ENCODE measurements at places on chromosomes 7 and 10.
A peak's percentile ranks its signal among the peaks of the same experiment; 100 is the strongest.

- DNase-seq = no peak
These were observed 10.6 kb upstream of the LIPM start for GRCh38 chr10:88791924-88792323.

GRCh38 chr7:12300415-12300814, 89.3 kb downstream of the TMEM106B start:
- DNase-seq = no peak

DNA sequence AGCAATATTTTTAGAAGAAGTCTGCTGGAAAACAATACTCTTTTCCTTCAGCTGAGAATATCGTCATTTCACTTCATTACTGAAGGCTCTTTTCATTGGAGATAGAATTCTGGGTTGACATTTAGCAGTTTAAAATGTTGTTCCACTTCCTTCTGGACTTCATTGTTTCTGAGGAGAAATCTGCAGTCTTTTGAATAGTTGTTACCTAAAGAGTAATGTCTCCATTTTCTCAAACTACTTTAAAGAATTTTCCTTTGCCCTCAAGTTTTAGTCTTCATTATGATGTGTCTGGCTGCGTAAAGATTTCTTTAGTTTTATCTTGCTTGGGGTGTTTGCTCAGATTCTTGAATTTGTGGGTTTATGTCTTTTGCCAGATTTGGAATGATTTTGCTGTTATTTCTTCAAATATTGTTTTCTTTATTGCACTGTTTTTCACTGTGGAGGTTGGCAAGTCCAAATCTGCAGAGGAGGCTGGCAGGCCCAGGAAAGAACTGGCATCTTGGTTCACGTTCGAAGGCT, 136.3 kb downstream of the DNAJB6 start:
- no peak for DNase-seq

- DNase-seq = no peak
These were observed 1.4 kb upstream of the C7orf57 start for GRCh38 chr7:48033922-48034321.

- DNase-seq = no peak
These were observed 6.6 kb downstream of the AIFM2 start for GRCh38 chr10:70125918-70126552.

DNA sequence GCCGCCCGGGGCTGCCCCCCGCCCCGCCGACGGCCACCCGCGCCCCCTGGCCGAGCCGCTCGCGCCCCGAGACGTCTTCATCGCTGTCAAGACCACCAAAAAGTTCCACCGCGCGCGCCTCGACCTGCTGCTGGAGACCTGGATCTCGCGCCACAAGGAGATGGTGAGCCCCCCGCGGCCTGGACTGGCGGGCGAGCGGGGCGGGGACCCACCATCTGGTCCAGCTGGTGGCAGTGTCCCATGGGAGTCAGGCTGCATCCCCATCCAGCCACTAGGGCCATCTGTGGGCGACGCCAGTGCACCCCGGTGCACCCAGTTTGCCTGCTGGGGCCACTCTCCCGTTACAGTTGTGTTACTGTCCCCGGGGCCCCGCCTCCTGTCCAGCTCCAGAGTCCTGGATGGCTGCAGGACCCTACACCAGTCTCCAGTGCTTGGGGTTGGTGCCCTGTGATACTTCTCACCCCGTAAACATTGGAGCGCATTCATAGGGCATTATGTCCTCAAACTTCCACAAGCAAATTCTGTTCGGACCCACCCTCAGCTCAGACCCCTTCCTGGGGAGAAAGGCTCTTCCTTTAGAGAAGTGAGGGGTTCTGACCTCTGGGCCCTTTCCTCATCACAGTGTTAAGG, 672 bp downstream of the LFNG start:
- no peak for DNase-seq

DNA sequence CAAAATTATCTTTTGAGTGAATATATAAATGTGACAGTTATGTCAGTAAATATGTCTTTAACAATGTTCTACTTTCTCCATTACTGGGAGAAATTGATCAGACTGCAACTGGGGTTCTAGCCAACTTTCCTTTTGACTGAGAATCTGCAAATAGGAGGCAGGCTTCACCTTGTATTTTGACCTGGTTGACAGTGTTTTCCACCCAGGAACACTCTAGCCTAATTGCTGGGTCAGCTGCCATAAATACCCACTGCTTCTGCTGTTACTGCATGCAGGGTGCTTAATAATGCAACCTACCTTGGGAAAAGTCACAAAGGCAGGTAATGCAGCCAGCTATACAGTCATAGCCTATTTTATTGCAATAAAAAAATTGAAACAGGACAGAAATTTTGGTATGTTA, 319.0 kb downstream of the DGKB start:
- no peak for DNase-seq

DNA sequence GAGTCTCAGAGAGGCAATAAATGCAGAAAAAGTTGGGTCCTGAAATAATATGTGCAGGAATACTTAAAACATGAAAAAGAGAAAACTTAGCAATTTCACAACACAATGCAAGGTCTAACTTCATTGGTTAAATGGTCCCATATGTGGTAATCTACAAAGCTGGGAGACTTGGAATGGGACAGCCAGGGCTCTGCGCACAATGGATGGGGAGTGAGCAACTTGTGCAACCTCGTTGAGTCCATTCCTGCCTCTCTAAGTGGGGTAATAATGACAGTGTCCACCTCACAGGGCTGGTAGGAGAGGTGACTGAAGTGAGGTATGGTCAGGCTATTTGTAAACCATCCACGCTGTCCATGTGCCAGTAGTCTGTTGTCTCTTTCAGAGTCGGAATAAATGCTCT, 11.8 kb upstream of the EMX2 start:
- no peak for DNase-seq

DNA sequence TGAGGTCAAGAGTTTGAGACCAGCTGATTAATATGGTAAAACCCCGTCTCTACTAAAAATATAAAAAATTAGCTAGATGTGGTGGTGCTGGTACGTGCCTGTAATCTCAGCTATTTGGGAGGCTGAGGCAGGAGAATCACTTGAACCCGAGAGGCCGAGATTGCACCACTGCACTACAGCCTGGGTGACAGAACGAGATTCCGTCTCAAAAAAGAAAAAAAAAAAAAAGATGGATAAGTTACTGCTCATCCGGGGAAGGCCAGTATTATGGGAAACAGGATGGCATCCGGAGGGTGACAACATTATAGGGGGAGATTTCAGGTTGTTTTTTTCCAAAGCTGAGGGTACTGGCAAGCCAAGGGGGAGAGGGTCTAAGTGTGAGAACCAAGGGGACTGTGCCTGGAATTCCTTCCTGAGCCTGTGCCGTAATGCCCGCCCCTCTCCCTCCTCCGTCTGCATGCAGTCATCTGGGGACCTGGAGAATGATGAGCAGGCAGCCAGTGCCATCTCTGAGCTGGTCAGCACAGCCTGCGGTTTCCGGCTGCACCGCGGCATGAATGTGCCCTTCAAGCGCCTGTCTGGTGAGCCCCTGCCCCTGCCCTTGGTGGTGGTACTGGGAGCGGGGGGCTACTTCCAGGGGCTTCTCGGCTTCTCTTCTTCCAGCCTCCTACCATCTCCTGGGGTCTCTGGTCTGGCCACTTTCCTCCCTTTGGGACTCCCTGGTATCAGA, 4.4 kb downstream of the LAMTOR4 start:
- no peak for DNase-seq

- DNase-seq = no peak
These were observed 11.7 kb downstream of the MAP3K8 start for GRCh38 chr10:30445711-30446110.

DNA sequence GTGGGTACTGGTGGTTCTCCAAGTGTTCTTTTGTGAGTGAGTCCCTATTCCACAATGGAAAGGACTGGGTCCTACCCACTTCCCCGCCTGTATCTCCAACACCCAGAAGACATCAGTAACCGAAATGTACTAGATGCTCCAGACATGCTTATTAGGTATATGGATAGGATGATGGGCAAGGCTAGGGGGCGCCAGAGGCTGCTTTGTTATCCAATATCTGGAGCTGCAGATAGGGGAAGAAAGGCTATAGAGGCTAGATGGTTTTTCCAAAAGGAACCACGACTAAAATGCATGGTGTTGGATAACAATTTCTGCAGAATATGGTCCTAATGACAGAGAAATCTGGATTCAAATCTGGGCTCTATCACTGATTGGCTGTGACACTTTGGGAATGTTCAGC, 56.2 kb upstream of the TM9SF3 start:
- peak; percentile 80 for DNase-seq

- no peak for DNase-seq
These were observed 340.9 kb downstream of the LRMDA start for GRCh38 chr10:75772153-75772887.

DNA sequence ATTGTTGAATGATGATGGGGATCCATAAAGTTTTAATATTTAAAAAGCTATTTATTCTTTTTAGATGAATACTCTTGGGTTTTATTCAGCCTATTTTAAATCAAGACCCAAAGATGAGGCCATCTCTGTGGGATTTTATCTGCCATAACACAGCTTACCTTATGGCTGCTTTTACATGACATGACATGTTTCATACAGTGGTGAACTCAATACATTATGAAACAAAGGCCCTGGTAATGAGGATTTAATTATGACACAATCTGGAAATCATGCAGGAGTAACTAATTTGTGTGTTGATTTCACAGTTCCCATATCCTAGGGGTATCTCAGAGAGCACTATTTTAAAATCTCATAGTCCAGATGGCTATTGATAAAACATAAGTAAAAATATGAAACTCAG, 661.8 kb upstream of the FZD8 start:
- DNase-seq = no peak

- no peak for DNase-seq
These were observed 716.6 kb upstream of the GALNT17 start for GRCh38 chr7:70415179-70415972.

- no peak for DNase-seq
These were observed 40.4 kb downstream of the CREB3L2 start for GRCh38 chr7:137961200-137962177.

GRCh38 chr7:1045069-1046063, 1.0 kb downstream of the GPR146 start:
- no peak for DNase-seq

GRCh38 chr7:131321656-131322055, 6.0 kb upstream of the MKLN1 start:
- DNase-seq = no peak

DNA sequence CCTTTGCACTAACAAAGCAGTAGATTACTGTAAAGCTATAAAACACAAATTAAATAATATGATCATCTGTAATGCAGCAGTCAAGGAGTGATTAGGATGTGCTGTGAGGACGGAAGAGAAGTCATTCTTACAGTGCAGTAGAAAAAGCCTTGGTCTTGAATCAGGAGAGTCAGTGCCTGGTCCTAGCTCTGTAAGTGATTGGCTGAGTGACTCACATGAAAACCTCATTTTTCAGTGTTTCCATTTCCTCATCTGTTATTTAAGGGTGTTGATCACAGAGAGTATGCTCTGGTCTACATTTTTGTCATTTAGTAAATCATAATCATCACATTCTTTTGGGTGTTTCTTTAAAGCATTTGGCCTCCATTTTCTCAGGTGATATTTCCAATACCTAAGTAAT, 717.8 kb downstream of the LRMDA start:
- DNase-seq = no peak

GRCh38 chr7:55212176-55212575, 153.0 kb upstream of the LANCL2 start:
- no peak for DNase-seq

DNA sequence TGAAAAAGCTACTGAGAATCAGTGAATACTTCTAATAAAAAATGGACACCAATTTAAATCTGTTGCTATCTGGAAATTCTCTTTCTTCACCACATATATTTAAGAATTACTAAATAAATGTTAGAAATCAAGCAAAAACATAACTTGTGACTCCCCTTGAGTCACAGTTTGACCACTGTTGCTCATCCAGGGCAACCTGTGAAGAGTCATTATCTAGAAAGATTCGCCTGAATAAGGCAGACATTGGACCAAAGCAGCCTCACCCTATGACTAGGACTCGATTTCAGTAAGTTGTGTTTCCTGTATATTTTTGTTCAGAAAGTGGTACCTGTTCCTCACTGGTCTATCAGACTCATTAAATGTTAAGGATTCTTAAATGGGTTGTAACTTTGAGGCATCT, 572.4 kb downstream of the ATRNL1 start:
- DNase-seq = no peak

GRCh38 chr7:47565640-47566250, 16.2 kb downstream of the TNS3 start:
- no peak for DNase-seq

- DNase-seq = no peak
These were observed 21.0 kb downstream of the CDK6 start for GRCh38 chr7:92815412-92815811.

- DNase-seq = no peak
These were observed 20.1 kb upstream of the NMT2 start for GRCh38 chr10:15188603-15189002.

DNA sequence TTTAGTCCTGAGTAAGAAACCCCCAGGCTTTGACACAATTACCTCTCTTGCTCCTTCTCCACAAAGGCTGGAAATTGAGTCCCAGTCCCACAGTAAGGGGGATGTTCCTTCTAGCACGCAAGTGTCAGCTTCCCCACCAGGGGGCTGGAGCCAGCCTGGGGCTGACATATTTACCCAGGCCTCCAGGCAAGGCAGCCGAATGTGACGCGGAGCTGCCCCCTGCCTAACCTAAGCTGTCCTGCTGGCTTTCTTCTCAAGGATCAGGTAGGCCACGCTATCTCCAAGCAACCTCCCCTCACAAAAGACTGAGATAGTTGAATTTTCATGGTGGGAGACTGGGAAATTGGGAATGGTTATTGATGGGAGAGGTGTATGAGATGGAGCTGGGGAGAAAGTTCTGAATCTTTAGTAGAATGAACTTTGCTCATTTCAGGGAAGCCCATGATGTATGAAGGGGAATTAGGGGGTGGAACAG, 19.2 kb upstream of the BMPER start:
- no peak for DNase-seq

- DNase-seq = peak; percentile 93
These were observed 557 bp downstream of the TMEM120A start for GRCh38 chr7:75993689-75994387.

DNA sequence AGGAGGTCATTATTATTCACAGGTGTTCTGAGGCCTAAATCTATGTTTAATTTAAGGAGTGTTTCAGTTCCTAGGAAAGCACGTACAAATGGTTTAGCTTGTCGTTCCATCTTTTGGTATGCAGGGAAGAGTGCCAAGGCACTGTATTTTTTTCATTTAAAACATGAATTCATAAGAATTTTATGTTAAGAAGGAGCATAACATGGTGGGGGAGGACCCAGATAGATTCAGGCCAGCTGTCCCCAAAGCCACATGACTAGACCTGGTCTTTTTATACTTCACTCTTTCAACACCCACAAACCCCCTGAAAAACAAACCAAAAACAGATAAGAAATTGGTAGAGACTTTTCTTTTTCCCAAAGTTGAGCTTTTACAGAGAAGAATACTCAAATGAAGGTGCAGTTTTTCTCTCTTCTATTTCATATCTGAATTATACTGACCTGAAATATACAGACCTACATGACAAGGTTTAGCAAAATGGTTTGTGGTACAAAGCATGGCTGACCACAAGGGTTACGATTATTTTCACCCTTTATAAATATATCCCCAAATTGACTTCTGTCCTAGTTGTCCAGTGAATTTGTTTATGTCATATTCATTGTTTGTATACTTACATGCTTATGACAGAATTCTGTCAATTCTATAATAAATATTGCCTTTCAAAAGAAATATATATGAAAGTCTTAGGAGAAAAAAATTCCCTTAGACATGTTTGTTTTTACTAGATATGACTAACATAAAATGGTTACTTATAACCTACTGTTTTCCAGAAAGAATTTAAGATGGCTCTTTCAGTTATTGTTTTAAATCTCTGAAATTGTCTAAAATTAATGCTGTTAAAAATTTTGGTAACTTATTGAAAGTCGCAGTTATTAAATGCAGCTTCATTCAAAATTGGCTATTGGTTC, 71.3 kb downstream of the AP3M1 start:
- no peak for DNase-seq

All from ascending aorta (tissue), 2 donors.